ENCODE measurements at places on chromosomes 4 and X.

- DNase-seq: no peak
These were observed 24.8 kb upstream of the PTPN13 start for GRCh38 chr4:86569103-86569870.

GRCh38 chr4:1380368-1381151 lies 25.7 kb downstream of the NKX1-1 start:
- DNase-seq: no peak

DNA sequence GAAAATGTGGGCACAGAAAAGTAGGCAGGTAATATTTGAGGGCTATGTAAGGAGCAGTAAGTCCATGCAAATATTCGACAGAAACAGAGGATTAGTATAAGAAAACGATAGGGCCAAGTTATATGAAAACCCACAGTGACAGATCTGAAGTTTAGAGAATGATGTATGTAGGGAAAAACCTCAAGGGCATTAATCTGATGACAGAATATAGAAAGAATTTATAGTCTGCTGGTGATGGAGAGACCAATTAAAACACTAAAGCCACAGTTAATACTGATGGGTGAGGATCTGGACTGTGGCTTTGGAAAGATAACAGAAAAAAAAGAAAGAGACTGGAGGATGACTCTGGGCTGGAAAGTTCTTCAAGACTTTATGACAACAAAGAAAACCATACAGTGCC lies 169.7 kb downstream of the PALLD start:
- DNase-seq: no peak

- no peak for DNase-seq
These were observed 750.5 kb upstream of the POU3F4 start for GRCh38 chrX:82757614-82758013.

DNA sequence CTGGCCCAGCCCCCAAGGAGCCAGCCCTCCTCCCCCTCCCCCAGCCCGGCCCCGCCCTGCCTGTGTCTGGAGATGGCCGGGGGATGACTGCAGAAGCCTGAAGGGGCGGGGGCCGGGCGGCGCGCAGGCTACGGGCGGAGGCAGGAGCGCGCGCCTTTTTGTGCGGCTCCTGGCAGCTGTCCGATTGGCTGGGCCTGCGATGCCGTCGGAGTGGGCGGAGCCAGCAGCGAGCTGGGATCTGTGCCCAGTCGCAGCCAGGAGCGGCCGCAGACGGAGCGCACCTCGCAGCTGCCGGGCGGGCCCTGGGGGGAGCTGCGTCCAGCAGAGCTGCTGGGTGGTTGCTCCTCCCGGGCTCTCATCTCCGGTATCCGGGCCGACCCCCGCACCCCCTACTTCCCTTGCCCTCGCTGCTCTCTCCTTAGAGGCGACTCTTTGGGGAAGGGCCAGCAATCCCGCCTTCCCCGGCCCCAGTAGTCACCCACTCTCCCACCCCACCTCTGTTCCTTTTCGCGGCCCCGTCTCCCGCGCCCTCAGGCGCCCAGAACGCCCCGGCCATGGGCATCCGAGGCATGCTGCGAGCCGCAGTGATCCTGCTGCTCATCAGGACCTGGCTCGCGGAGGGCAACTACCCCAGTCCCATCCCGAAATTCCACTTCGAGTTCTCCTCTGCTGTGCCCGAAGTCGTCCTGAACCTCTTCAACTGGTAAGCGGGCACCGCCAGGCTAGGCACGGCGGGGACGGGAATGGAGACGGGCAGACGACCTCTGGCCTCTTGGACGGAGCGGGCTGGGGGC lies at the start of gene GABRQ:
GABRQ (plus strand) TSS at position 247 of the 794 bp plus-strand sequence; CDS start at position 555, 308 bp downstream.
- peak; percentile 12 for DNase-seq

DNA sequence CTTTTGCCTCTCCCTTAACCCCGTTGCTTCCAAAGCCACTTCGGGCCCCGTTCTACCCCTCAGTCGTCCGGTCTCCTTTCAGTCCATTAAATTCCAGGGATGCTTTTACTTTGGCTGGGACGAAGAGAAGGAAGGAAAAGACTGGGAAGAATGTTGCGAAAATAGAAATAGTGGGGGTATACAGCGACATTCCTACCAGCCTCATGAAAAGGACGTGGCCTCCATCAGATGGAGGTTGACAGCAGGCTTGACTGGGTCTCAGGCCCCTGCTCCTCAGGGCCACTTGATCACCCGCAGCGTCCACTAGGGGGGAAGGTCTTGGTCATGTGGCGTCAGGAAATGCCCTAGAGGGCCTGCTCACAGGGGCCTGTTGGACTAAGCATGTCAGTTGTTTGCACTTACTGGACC lies 657 bp upstream of the ANKRD50 start:
- DNase-seq: peak; percentile 62

DNA sequence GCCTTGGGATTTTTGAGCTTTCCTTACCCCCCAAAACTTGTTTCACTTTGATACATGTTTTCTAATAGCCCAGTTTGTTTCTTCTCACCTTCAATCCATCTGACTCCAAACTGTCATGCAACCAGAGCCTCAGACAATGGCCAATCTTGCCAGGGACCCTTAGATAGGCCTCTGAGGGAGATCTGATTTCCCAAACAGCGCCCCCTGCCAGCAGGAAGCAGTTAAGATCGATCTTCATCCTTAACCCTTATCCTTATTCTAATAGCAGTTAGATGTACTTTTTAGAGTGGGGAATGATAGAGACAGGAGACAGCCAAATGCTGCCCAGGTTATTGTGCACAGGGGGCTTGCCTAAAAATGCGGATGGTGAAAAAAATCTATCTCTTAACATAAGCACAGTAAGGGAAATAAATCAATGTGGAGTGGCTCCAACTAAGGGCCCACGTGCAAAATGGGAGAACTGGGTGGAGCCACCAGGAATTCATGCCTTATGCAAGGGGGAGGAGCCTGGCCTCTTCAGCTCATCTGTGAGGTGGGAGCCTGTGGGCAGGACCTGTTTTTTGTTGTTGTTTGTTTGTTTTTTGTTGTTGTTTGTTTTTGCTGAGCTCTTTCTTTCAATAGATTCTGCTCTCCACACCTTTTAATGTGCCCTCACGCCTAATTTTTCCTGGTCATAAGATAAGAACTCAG lies 833.6 kb upstream of the AGA start:
- no peak for DNase-seq

GRCh38 chrX:65751519-65751918 lies 84.1 kb downstream of the MSN start:
- no peak for DNase-seq

GRCh38 chrX:83022020-83022419 lies 486.1 kb upstream of the POU3F4 start:
- DNase-seq: no peak

- no peak for DNase-seq
These were observed 170.2 kb downstream of the PACRGL start for GRCh38 chr4:20870436-20870835.

GRCh38 chr4:156241896-156242295 lies 288.2 kb upstream of the CTSO start:
- DNase-seq: no peak

DNA sequence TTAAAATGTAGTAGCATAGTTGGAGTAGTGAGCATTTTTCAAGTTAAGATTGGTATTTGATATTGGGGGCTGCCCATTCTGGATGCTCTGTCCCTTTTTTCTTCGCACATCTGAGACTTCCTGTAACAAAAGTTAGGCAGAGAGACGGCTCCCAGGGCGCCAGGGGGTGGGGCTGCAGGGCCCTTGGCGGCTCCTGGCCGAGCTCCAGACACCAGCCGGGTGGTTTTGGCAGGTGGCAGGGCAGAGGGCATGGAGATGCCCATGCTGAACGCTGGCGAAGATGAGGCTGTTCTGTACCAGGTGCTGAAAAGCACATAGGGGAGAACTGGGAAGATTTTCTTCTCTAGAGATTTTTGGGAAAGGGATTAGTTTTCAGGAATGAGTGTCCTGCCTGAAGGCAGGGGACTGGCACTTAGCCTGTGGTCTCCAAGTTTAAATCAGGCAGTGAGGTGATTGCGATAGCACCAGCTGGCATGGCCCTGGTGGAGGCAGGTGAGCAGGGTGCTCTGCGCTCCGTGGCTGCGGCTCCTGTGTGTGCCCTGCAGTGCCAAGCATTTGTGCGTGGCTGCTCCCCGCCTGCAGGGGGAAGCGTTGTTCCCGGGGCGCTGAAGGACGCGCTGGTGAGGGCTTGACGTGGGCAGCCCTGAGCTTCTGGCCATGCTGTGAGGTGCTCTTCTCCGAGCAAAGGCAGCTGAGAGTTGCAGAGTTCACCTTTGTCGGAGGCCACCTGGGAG lies 23.6 kb upstream of the HGFAC start:
- no peak for DNase-seq

GRCh38 chr4:187996502-187997177 lies 1.1 kb downstream of the ZFP42 start:
- DNase-seq: no peak

DNA sequence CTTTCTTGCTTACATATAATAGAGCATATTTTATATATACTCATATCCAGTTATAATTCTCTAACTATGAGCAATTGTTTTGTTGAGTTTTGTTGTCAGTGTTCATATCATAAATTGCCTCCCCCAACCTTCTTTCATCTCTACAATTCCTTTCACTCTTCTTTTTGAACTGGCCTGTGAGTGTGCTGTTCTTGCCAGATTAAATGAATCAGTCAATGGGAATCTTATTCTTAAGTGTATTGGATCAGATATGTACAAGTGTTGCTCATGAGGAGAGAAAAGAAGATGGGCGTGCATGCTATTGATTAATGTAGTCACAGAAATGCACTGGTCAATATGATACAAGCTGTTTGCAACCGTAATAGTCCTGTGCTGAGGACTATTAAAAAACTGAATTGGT lies 728.1 kb upstream of the MAGEB2 start:
- DNase-seq: no peak

- no peak for DNase-seq
These were observed 97.2 kb downstream of the GUCY2F start for GRCh38 chrX:109384699-109385098.

GRCh38 chr4:103567591-103567990 lies 152.2 kb downstream of the TACR3 start:
- DNase-seq: no peak

- no peak for DNase-seq
These were observed 73.3 kb downstream of the NCAPG start for GRCh38 chr4:17884063-17884462.

- no peak for DNase-seq
These were observed 498.0 kb upstream of the BOD1L1 start for GRCh38 chr4:14125375-14126129.

DNA sequence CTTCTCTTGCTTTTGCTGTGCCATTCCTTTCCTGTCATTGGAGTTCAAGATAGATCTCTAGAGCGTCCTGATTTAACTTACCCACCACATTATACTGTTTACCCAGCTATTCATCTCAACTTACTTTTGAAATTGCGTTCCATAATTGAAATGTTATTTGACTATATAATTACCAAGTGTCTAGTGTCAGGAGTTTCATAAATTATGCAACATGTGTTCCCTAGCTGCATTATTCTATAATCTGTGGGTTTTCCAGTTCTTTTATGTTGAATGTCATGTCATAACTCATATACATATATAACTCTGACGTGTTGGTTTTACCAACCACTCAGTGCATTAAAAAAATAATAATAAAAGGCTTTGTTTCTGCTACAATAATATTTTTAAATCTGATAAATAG lies 285.9 kb upstream of the ARSJ start:
- no peak for DNase-seq

GRCh38 chr4:19544446-19545125 lies 707.1 kb upstream of the SLIT2 start:
- no peak for DNase-seq

GRCh38 chr4:52751487-52751911 lies 274 bp upstream of the ERVMER34-1 start:
- DNase-seq: peak; percentile 7

GRCh38 chrX:21959362-21960051 lies 19.0 kb downstream of the SMS start:
- no peak for DNase-seq

DNA sequence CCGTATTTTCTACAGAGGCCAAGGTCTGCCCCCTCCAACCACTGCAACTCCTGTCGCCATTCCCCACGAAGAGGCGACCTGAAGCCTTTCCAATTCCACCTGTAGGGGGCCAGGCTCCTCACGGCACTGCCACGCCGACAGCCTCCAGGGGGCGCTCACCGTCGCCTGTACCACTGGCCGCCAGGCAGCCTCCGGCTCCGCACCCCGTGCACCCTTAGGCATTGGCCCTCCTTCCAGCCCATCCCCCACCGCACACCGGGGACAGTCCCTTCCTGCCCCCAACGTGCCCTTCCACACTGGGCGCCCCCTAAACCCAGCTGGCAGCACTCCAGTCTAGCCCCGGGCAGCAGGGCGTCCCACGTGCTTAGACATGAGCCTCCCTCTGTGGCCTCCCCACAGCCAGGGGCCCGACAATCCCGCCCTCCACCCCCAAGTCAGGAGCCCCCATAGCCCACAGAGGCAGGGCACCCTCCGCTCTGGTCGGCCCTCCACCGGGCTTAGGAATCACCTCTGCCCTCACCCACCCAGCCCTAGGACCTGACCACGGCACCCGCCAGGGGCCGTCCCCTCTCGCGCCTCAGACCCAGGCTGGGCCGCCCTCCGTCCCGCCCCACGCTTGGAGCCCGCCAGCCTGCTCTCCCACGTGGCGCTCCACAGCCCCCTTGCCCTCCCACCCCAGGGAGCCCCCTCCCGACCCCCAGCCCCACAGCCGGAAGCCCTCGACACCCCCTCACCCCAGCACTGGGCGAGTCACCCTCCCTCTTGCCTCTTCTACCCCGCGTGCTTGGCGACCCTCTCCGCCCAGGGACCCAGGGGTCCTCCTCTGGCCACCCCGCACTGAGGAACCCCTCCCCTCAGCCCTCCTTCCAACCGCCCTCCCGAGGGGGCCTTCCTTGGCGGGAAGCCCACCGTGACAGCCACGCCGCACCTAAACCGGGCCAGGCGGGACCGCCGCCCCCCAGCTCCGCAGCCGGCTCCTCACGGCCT lies 711 bp downstream of the PNMA6E start:
- no peak for DNase-seq

GRCh38 chrX:149717803-149718202 lies 5.9 kb downstream of the MAGEA11 start:
- no peak for DNase-seq

- no peak for DNase-seq
These were observed 147.8 kb upstream of the BCOR start for GRCh38 chrX:40245488-40246071.

- no peak for DNase-seq
These were observed 12.4 kb downstream of the PHKA2 start for GRCh38 chrX:18971506-18971905.

DNA sequence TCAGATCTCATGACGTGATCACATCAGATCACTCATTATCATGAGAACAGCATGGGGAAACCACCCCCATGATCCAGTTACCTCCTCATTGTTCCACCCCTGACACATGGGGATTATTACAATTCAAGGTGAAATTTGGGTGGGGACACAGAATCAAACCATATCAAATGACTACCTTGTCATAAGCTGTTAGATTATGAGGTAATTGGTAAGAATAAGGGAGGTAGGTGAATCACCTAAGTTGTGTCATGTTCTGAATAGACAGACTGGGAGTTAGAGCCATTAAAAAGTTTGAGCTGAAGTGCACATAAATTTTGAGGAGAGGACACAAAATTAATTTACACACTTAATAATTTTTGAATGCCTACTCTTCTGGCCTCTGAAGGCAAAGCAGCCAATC lies 24.7 kb downstream of the SLC9B1 start:
- no peak for DNase-seq

- no peak for DNase-seq
These were observed 380.8 kb downstream of the SPRY1 start for GRCh38 chr4:123777373-123777772.

GRCh38 chr4:111977419-111977965 lies 167.8 kb upstream of the FAM241A start:
- no peak for DNase-seq
